Suppressor macrophage treated with lipopolysaccharide for 1 hour (primary cell): ENCODE measurements at places on chromosomes 7 and 10.

DNA sequence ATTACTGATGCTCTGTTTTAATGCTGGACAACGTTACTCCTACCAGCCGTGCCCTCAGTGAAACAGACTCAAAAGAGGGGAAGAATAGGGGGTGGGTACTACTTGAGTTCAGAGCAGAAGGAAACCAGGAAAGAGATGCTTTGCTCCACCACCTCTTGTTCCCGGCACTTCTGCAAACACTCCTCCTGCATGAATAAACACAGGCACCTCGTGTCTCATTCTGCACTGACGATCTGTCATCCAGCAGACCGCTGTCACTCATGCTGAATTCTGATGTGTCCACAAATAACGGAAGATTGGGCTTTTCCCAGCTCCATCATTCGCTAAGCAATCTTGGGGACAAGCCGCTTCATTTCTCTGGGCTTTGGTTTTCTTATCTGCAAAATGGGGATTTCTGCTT lies 26.7 kb downstream of the YWHAG start:
- peak; percentile 58 for DNase-seq

DNA sequence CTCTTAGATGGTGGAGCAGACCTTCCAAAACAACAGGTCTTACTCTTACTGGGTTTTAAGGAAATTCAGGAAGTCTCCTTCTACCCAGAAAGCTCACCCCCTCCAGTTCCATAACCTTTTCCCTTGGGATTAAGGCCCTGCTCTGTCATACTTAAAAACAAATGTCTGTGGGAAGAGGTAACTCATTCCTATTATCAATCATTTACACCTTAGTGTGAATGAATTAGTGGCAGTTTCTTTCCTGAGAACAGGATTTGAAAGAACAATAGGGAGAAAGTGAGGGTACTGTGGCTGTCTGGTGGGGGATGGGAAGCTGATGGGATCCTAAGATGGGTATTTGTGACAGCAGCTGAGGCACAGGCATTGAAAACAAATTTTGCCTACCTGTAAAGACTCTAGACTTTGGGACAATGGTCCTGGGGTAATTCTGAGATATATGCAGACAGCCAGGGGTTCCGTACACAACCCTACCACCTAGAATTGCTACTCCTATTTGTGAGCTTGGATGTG lies 22.2 kb upstream of the PDLIM1 start:
- no peak for DNase-seq

GRCh38 chr7:87474533-87475358 lies 734 bp downstream of the ABCB4 start:
- DNase-seq = peak; percentile 95

DNA sequence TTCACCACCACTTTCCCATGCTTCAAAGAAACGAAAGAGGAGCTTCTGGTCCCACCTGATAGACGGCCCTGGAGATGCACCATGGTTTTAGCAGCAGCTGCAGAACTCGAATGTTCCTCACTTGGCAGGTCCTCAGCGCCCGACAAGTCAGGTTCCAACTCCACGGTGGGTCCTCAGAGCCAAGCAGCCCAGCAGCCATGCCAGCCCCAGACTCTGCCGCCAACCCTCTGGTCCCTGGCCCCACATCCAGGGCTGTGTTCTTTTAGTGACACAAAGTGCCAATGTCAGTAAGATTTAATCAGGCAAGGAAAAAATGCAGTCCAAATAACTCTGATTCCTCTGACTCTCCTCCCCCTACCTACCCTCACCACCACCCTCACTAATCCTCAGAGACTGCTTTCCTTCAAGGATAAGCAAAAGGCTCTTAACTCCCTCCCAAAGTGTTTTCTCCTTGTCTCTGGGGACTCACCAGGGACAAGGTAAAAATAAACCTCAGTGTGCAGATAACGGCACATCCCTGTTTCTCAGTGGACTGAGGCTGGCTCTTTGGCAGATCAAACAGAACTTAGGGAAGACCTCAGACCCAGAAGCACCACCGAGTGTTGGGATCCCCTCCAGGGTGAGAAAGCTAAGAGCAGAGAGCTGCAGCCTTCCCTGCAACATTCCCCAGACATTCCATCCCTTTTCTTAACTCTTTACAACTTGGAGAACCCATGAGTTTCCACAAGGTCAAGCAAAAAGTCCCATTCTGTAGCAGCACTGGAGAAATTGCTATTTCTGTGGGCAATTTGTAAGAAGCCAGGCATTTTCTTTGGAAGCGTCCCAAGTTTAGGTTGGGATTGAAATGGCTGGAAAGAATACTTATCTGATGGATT lies 358.9 kb downstream of the FRMD4A start:
- DNase-seq = no peak

DNA sequence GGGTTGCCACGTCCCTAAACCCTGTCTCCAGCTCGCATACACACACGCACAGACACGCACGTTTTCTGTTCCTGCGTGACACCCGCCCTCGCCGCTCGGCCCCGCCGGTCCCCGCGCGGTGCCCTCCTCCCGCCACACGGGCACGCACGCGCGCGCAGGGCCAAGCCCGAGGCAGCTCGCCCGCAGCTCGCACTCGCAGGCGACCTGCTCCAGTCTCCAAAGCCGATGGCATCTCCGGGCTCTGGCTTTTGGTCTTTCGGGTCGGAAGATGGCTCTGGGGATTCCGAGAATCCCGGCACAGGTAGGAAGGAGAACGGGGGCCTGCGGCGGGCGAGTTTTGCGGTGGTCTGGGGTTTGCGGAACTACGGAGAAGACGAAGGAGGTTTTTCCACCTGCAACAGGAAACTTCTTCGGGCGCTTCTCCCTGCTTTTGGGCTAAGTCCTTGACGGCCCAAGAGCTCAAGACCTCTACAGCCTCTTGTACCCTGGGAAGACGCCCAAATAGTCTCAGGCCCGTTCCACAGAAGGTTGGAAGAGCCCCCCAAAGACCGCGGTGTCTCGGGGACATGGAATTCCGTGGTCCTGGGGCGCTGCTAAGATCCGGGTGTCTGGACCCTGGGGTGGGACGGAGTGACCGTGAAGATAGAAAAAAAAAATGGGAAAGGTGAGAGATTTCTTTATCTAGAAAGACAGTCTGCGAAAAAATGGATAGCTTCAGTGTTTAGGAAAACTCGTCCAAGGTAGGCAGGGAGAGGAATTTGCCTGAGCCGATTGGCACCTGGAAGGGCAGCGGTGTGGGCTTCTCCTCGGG lies at the start of gene GAD2:
Gene GAD2, plus strand, starts transcription at position 190 of the 811 bp plus-strand sequence. Its CDS starts 36 bp downstream, at position 226.
- DNase-seq = no peak

DNA sequence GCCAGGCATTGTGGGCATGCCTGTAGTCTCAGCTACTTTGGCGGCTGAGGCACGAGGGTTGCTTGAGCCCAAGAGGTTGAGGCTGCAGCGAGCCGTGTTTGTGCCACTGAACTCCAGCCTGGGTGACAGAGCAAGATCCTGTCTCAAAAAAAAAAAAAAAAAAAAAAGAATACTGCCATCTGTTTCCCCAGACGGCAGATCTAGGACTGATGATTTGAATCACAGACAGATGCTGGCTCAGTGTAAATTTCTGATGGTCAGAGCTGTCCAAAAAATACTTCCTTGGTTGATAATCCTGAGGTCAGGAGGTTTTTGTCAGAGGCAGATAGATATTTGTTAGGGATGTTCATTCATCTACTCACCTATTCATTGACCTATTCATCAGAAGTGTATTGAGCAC lies 130.7 kb downstream of the REEP3 start:
- no peak for DNase-seq

DNA sequence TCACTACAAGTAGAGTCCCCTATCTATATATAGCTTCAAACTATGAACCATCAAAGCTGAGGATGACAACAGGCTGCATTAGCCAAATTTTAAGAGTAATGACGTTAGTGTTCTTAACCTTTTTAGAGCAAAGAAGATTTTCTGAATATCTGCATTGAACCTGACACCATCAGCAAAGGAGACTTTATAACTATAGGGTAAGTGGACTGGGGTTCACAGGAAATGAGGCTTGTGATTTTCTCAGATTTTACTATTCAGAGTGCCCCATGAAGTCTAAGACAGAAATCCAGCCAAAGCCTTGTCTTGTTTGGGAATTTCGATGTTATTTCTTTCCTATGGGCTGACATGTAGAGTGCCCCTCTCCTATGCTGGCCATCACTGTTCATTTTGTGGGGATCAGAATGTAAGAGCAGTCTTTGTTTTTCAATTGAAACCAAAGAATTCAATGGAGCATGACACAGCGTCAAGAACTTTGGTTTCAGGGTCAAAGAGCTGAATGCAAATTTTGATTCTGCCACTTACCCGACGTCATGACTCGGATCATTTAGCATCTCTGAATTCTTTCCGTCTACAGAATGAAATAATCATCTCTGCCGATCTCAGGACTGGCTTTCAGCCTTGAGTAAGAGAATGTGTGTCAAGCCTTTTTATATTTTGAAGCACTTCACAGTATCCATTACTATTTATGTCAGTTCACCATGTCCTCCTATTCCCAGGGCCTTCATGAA lies 52.7 kb downstream of the DENND11 start:
- no peak for DNase-seq

GRCh38 chr10:86979977-86980448 lies 11.7 kb downstream of the ADIRF start:
- peak; percentile 39 for DNase-seq

DNA sequence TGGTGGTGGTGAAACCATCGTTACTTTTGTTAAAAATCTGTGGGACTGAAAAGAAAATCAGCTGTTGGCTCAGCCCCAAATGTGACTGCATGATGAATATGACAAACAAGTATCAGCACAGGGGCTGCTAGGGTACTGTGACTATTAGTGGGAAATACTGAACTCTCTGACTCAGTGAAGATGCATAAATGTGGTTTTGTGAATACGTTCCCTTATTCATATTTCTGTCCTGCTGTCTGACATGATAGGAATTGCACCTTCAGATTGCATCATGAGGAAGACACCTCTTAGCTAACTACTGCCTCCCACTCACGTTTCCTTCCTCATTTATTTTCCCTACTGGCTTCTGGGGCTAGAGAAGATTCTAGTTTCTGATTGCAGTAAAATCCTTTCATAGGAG lies 1.4 kb downstream of the CLEC5A start:
- DNase-seq = peak; percentile 88

- DNase-seq = peak; percentile 38
Observed at GRCh38 chr7:97005183-97006054, at the start of gene DLX6. Gene DLX6 (plus strand): TSS chr7:97005553. CDS start chr7:97005978, 425 bp downstream.

GRCh38 chr10:90945491-90946070 lies 24.7 kb upstream of the ANKRD1 start:
- DNase-seq = no peak

- DNase-seq = peak; percentile 68
Observed at GRCh38 chr7:129665013-129665401, 53.5 kb downstream of the NRF1 start.

GRCh38 chr7:1700086-1700485 lies 30.0 kb downstream of the ELFN1 start:
- DNase-seq = no peak

DNA sequence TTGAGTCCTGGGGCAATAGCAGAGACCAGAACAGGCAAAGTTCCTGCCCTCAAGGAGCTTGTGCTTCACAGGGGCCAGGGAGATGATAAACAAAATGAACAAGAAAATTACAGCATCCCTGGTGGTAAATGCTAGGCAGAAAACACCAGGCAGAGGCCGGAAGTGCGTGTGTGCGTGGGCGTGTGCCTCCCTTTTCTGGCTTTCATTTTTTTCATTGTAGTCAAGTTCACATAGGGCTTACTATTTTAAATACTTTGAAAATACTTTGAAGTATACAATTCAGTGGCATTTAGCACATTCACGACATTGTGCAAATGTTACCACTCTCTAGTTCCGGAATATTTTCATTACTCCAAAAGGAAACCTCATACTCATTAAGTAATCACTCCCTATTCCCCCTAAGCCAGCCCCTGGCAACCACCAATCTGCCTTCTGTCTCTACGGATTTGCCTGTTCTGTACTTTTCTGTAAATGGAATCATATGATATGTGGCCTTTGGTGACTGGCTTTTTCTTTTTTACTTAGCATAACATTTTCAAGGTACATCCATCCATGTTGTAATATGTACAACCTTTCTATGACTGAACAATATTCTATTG lies 88.1 kb upstream of the PDCD4 start:
- DNase-seq = peak; percentile 6
